ENCODE measurements at places on chromosomes 1 and 21. TPM values are rescaled to one million over a fixed set of nuclear protein-coding genes. Genes with fewer than 3 reads are reported as not detected.

GRCh38 chr1:33586106-33586505 is 113.7 kb downstream of the ZSCAN20 start:
- no peak for DNase-seq

DNA sequence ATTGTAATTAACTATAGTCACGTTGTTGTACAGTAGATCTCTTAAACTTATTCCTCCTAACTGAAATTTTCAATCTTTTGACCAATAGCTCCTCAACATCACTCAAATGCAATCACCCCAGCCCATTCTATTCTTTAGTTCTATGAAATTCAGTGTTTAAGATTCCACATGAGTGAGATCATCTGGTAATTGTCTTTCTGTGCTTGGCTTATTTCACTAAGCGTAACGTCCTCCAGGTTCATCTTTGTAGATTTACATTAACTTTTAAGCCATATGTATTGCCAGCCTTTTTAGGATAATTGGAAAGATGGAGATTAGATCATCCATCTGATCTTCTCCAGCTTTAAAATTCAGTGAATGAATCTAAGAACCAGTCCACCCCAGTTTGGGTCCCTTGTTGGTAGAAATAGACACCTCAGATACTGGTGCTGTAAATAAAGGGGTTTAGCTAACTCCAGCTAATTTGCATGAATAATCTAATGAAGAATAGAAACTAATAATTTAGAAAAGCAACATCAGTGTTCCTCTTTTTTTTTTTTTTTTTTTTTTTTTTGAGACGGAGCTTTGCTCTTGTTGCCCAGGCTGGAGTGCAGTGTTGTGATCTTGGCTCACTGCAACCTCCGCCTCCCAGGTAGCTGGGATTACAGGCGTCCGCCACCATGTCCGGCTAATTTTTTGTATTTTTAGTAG is 7.0 kb downstream of the S100A10 start:
- no peak for DNase-seq

GRCh38 chr21:45523411-45524101 is 18.7 kb downstream of the SLC19A1 start:
- no peak for DNase-seq

- no peak for DNase-seq
Measured at GRCh38 chr1:206142011-206142410, 24.8 kb upstream of the AVPR1B start.

GRCh38 chr1:97603776-97604175 is 317.1 kb downstream of the DPYD start:
- no peak for DNase-seq

Gene SLAMF9
- not detected for total RNA-seq

All from colonic mucosa (tissue), 4 donors.